ENCODE measurements at places on chromosomes 16 and 17.
A peak's percentile ranks its signal among the peaks of the same experiment; 100 is the strongest.

DNA sequence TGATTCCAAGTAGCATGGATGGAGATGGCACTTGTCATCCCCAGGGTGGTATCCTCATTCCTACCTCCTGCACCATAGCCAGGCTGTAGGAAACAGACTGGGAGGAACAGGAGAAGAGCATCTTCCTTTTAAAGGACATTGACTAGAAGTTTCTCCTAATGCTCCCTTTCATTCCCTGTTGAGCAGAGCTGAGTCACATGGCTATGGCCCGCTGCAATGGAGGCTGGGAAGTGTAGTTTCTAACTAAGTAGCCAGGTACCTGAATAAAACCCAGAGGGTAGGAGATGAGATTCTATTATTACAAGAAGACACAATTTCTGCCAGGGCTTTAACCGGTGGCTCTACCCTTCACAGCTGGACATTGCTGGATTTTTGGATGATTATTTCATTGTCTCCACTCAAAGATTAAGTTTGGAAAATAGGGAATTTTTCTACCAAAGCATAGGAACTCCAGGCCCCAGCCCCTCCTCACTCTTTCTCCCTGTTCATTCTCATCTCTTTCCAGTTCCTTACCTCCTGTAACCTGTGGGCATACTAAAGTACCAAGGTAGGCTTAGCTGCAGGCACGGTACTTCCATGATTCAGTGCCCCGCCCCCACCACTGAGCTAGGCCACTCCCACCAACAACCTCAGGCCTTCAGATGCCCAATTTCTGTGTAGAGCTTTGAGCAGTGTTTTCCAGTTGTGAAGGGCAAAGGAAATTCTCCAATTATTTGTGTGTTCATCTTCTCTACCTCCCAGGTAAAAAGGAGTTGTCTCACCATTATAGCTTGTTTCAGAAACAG, 378.3 kb downstream of the CDH13 start:
- no peak for DNase-seq

GRCh38 chr17:82382933-82383255, 11.3 kb downstream of the UTS2R start:
- DNase-seq: no peak

GRCh38 chr17:66582373-66583111, 252.4 kb upstream of the CACNG5 start:
- no peak for DNase-seq

DNA sequence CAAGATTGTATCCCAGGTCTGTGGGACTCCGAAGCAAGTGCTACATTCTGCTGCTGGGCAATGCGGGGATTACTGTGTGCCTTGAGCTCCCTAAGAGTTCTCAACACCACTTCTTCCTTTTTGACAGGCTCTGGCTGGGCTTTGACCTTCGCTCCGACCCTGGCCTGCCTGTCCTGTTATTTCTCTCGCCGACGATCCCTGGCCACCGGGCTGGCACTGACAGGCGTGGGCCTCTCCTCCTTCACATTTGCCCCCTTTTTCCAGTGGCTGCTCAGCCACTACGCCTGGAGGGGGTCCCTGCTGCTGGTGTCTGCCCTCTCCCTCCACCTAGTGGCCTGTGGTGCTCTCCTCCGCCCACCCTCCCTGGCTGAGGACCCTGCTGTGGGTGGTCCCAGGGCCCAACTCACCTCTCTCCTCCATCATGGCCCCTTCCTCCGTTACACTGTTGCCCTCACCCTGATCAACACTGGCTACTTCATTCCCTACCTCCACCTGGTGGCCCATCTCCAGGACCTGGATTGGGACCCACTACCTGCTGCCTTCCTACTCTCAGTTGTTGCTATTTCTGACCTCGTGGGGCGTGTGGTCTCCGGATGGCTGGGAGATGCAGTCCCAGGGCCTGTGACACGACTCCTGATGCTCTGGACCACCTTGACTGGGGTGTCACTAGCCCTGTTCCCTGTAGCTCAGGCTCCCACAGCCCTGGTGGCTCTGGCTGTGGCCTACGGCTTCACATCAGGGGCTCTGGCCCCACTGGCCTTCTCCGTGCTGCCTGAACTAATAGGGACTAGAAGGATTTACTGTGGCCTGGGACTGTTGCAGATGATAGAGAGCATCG, 2.4 kb downstream of the SLC16A13 start:
- no peak for DNase-seq

- DNase-seq: no peak
Measured at GRCh38 chr16:57637424-57637823, 9.0 kb downstream of the ADGRG1 start.

GRCh38 chr16:10240854-10241613, 58.8 kb upstream of the GRIN2A start:
- no peak for DNase-seq

DNA sequence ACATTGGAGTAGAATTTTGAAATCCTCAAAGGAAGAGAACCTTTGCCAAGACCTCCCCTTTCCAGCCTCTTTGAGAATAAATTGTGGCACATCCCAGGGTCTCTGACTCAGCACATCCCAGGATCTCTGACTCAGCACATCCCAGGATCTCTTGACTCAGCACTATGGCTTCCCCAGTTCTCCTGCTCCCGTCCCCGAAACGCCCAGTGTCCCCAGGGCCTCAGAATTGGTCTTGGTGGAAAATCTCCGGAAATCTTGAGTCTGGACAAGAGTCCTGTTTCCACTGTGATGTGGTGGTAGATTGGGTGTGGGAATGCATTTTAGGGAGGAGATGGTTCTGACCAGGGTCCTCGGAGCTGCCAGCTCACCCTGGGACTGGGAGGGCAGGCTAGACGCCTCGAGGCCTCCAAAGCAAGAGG, 19.2 kb downstream of the PLXDC1 start:
- DNase-seq: no peak

DNA sequence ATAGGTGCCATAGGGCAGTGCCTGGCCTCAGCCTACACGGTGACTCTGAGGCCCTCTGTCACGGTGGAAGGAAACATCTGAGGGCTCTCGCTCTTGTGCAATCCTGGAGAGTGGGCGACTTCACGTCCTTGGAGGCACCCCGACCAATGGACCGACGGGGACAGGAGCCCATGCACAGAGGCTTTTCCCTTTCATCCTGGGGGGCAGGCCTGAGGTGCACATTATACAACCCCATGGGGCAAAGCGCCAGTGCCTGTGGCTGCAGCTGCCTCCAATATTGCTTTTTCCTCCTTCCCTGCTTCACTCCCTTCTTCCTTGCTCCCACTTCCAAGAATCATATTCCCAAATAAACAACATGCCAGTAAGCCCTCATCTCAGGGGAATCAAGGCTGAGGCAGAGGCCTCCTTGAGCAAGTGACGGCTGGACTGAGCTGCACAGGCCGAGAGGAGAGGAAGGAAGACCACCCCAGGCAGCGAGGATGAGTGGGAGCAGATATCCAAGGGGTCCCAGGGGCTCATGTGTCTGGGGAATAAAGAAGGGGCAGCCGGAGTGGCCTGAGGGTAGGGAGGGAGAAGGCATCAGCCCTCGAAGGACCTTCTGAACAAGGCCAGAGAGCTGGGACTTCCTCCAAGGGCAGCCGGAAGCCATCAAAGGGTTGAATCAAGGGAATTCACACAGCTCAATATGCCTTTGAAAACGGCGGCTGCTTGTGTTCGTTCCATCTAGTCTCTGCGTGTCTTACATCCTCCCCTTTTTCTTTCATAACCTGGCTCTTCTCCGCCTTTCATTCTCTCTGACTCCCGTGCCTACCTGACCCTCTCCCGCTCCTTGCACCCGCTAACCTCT, 42.6 kb upstream of the RPL38 start:
- no peak for DNase-seq

- no peak for DNase-seq
Measured at GRCh38 chr16:47732523-47733111, 271.5 kb downstream of the PHKB start.

- peak; percentile 28 for DNase-seq
Measured at GRCh38 chr17:15262291-15263205, 2.6 kb downstream of the PMP22 start.

- DNase-seq: no peak
Measured at GRCh38 chr17:76496464-76496863, 4.8 kb downstream of the RHBDF2 start.

DNA sequence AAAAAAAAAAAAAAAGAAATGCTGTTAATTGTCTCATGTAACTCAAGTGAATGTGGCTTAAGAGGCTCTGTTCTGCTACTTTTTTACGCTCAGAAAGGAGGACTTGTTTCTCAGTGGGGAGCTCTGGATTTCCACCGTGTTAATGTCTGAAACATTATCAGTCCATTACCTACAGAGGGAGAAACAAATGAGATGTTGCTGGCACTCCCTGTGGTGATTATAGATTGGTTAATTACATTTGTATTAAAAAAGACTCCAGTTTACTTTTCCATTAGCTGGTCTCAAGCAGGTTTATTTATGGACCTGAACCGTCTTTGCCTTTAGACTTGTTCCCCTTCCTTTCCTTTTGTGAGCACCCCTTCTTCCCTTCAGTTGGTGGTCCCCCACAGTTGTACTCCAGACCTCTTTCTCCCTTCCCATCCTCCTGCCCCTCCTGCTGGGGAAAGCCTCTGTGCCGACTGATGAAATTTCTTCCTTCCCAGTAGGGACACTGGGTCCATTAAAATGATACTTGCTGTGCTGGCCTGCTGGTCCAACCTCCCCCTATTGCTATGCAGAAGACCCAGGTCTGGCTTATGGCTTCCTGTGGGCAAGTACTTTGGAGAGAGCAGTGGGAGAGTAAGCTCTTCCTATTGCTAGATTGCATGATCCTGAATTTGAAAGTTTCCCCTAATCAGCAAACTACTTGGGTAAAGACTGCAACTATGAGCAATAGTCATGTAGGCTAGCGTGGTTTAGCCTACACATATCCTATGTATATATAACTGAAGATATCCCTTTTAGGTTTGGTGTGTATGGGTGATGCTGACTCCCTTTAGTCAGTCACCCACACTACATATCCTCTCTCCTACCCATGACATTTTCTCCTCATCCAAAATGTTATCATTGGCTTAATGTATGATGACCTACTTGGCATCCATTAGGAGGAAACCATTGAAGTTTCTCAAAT, 8.1 kb downstream of the CDC6 start:
- no peak for DNase-seq

- DNase-seq: no peak
Measured at GRCh38 chr17:75077496-75078283, 10.1 kb upstream of the SLC16A5 start.

DNA sequence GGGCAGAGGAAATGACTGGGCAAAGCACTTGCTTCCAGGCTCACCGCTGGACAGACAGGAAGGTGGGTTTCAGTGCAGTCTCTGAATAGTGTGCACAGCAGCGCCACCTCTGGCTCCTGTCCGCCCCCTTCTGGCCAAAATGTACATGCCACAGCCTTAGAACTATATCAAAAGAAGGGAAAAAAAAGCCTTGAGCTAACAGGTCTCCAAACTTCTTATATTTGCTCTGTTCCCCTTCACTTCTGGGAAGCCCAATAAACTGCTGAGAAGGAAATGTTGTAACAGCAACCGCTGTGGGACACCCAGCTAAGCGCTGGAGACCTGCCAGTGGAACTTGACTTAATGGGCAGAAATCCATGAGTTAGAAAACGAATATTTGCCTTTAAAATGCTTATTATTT, 17.5 kb downstream of the COG7 start:
- DNase-seq: no peak

DNA sequence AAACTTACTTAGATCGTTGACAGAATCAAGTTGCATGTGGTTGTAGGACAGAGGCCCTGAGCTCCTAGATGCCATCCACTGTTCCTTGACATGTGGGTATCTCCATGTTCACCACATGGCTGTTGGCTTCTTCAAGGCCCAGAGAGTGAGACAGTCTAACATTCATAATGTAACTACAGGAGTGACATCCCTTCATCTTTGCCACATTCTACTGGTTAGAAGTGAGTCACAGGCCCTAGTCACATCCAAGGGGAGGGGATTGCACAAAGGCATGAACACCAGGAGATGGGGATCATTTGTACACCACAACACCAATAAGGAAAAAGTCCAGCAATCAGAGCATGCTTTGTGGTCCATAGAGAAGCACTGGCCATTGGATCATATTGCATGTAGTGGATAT, 56.6 kb downstream of the WSCD1 start:
- no peak for DNase-seq

All from esophagus squamous epithelium (tissue), 5 donors.